ENCODE measurements at places on chromosomes 12 and 14.

- peak; percentile 56 for DNase-seq
Measured at GRCh38 chr12:80412343-80412953, 31.6 kb upstream of the PTPRQ start.

GRCh38 chr14:74599946-74600345 lies 12.1 kb downstream of the LTBP2 start:
- no peak for DNase-seq

DNA sequence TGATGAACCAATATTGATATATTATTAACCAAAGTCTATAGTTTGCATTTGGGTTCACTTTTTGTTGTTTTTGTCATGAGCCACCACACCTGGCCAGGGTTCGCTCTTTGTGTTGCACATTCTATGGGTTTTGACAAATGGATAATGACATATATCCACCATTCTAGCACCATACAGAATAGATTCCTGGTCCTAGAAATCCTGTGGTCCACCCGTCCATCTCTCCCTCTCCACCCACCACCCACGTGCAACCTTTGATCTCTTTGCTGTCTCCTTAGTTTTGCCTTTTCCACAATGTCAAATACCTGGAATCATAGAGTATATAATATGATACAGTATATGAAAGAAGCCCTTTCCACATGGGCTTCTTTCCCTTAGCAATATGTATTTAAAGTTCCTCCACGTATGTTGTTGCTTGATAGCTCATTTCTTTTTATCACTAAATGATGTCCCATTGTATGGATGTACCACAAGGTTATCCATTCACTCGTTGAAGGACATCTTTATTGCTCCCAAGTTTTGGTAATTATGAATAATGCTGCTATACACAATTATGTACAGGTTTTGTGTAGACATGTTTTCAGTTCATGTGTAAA lies 7.4 kb downstream of the RPL6 start:
- no peak for DNase-seq

DNA sequence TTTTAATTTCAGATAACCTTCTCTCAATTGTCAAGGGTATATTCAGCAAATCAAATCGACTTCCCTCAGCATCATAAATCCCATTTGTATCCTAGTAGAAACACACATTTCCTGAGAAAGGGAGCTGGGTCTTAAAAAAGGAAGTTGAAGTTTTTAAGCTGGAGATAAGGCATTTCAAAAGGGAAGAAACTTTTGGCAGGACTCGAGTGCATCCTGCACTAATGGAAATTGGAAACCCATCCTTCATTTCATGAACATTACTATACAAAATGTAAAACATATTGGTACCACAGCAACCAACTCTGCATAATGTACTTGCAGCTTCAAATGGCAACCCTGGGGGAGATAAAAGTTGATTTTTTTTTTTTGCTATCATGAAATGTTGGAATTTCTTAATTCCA lies 23.7 kb upstream of the TMCC3 start:
- peak; percentile 93 for DNase-seq

DNA sequence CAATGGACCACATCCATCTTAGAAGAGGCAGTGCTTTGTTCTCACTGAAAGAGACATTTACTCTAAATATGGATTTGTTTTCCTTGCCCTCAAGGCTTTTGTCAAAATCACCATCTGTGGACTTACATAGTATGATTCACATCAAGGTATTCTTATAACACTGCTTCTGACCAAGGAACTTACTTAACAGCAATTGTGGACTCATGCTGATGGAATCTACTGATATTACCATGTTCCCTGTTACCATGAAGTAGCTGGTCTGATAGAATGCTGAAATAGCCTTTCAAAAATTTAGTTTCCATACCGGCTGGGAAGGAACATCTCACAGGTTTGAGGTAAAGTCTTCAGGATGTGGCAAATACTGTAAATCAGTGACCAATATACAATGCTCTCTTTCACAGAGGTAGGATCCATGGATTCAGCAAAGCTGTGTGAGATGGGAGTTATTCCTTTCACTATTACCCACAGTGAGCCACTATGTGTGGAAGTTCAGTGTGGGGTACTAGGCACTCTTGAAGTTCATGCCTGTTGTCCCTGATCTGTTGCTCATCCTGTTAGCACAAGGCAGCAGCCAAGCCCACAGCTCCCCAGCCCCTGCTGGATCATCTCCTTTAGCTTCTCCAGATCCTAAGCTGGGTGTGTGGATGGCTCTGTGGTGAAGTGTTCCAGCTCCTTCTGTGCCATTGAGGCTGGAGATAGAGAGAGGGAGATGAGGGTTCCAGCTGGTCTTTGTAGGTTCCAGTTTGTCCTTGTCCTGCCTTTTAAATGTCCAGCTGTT lies 126.4 kb downstream of the ATP23 start:
- DNase-seq: no peak

- no peak for DNase-seq
Measured at GRCh38 chr14:67569011-67569650, 30.9 kb downstream of the PIGH start.

DNA sequence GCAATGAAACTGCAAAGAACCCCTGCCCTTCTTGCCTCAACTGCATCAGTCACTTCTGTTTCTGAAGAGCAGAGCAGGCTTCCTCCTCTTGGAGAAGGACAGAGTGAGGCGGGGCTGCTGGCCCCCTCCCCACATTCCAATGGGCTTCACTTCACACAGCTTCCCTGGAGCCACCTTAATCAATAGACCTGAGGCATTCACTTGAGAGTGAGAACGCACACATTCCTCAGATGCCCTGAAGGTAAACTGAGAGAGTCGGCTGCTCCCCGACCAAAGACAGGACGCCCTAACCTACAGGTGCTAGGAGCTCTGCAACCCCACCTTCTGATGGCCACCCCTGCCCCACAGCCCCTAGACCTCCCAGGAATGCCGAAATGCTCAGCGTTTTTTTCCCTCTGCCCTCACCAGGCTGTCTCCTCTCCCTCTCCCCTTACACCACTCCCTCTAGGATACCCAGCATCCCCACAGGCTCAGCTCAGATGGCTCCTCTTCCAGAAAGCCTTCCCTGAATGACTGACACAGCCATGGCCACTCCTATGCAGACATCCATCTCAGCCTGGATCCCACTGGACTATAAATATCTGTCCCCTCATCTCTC lies 31.1 kb downstream of the SYNE3 start:
- no peak for DNase-seq

DNA sequence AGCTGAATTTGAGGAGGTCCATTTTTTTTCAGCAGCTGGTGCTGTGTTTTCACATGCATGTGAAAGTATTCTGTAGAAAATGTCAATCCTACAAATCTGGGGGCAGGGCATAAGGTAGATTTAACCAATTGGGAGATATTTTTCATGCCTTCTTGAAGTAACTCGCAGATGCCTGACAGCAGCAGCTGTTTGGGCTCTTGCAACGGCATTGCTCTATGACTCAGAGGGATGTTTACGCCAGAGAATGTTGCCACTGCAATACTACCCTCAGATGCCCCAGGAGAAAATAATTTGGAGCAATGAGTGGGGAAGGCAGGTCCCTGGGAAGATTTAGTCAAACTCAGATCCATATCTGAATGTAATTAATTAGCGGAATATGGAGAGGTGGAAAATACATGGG lies 42.5 kb upstream of the MYBPC1 start:
- no peak for DNase-seq

DNA sequence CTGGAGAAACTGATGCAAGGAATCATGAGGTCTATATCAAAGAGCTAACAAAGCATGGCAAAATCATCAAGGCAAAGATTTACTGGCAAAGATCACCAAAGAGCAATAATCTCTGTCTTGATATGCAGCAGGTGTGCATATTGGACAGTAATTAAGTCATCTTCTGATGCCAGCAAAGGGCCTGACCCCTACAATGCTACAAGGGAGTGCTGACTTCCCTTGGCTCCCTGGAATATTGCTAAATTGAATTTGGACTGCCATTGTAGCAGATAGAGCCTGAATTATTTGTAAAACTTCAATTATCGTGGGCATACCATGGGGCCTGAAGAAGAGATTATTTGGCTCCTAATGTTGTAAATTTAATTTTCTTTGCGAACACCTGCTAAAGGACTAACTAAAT lies 307.9 kb upstream of the SYT1 start:
- no peak for DNase-seq

- DNase-seq: peak; percentile 94
Measured at GRCh38 chr14:101062601-101063000, 159.1 kb upstream of the RTL1 start.

DNA sequence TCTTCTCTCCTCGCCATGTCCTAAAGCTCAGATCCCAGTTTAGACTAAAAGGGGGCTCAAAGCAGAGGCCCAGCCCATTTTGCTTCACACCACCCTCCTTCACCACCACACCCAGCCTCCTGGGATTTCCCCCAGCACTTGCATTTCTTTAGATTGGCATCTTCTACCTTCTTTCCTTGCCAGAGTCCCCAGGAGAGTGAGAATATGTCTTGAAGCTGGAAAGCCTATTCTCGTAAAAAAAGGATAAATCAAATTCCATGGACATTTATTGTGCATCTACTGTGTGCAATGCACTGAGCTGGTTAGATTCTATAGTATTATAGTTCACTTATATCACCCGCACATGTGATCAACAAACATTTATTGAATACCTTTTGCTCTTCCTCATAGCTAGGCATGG lies 10.2 kb downstream of the FBXW8 start:
- no peak for DNase-seq

- DNase-seq: no peak
Measured at GRCh38 chr12:121845701-121846100, 13.0 kb downstream of the HPD start.

- no peak for DNase-seq
Measured at GRCh38 chr14:98633380-98633779, 638.6 kb downstream of the BCL11B start.

DNA sequence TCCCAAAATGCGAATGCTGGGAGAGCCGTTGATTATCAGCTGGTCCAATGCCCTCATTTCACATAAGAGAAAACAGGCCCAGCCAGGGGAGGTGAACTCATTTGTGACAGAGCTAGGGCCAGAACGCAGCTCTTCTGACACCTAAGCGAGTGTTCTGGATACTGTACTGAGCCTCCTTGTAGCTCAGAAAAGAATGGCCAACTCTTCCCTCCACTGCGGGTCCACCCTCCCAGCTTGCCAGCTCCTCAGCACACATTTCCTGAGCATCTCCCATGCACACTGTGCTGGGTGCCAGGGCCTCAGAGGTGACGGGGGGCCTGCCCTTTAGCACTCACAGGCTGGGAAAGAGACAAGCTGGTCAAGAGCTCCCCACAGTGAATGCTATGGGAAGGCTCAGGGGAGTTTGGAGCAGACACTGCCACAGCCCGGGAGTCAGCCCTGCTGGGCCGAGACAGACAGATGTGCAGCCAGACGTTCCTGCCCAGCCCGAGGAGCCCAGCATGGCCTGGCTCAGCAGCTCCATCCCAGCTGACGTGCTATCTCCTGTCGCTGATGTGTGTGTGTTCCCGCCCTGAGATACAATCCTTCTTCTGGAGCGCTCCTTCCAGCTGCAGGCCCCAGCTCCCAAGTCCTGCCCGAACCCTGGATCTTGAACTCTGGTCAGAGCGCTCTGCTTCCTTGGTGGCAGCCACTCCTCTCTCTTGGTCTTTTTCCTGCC lies 3.5 kb downstream of the CMTM5 start:
- no peak for DNase-seq

DNA sequence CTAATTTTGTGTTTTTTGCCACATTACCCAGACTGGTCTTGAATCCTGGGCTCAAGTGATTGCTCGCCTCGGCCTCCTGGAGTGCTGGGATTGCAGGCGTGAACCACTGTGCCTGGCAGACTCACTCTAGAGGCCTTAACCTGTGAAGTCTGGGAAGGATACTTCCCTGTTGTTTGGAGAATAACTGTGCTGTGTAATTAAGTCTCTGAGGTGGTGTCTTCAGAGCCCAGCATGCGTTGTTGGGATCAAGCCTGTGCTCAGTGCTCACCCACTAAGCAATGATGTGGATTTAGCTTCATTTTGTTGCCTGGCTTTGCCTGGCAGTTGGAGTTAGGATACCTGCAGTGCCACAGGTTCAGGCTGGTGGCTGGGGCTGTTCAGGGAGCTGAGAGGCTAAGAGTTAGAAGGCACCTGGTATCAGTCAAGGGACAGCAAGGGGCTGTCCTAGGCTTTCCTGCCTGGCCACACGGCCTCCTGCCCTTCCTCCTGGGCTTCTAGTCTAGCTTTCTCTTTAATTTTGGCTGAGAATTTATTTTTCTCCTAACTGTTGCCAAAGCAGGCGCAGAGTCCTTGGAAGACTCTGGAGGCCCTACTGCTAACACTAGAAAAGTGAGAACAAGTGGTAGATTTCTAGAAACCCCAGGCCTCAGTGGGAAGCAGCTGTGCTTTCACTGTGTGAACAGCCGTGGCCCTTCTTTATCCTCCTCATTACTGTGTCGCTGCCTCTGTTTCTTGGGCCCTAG lies 38.5 kb downstream of the EP400 start:
- no peak for DNase-seq

DNA sequence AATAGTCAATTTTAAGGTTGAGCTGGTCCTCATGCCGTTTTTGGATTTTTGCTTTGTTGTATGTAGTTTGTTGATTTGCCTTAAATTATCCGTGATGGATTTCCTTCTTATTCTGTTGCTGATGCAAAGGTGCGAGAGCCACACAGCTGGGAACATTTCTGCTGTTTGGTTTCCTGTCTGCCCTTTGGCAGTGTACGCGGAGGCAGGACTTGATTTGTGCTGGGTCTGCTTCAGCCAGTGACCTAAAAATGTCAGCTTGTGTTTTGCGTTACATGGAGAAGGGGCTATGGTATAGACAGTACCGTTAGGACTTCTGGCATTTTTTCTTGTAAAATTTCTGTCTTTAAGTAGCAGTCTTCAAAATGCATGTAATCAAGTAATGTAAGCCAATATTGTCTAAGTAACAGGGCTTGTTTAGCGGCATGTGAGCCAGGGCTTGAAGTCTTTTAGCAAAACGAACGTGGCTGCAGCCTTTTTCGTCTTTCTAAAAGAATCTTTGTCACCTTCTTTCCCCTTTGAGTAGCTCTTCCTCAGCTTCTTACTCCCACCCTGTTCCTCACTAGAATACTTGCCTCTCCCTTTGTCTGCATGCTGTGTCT lies 18.2 kb upstream of the RD3L start:
- no peak for DNase-seq

DNA sequence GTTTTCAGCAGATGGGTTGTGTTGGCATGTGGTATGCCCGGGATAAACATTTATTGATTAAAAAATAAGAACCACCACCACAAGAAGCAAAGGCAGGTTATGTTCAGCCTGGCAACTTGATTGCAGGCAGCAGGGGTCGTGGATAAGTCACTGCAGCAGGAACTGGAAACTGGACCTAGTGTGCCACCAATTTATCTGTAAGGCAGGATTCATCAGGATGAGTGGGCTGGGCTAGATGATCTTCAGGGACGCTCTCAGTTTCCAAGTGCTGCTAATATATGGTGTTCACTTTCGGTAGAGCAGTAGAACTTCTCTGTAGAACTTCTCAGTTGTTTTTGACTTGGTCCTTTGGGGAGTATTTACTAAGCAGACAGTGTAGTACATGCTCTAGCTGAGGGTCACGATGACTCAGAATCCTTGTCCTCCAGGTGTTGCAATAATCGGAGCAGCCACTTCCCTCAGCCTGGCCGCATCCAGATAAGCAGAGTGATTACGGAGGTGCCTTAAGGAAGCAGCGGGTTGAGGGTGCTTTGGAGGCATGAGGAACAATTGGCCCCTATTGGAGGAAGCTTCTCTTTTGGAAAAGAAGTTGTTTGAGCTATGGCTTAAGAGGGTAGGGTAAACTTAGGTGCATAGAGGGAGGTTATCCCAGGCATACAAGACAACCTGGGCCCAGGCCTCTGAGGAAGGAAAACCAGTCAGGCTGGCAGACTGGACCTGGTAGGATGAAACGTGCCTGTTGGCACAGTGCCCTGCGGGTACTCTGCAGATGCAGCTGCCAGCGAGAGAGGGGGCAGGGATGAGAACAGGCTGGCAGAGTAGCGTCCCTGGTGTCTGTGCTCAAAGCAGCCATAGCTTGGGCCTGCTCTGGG lies 104.0 kb downstream of the GPR135 start:
- DNase-seq: peak; percentile 43

- DNase-seq: no peak
Measured at GRCh38 chr14:74695406-74695805, 17.5 kb downstream of the AREL1 start.

Data from endothelial cell of umbilical vein (primary cell).